H1 (cell line): ENCODE measurements at places on chromosomes 2 and 18. TPM values are rescaled to one million over a fixed set of nuclear protein-coding genes. Genes with fewer than 3 reads are reported as not detected.

The ICA1L gene
- total RNA-seq, result 3.4 TPM in 2 replicates

DNA sequence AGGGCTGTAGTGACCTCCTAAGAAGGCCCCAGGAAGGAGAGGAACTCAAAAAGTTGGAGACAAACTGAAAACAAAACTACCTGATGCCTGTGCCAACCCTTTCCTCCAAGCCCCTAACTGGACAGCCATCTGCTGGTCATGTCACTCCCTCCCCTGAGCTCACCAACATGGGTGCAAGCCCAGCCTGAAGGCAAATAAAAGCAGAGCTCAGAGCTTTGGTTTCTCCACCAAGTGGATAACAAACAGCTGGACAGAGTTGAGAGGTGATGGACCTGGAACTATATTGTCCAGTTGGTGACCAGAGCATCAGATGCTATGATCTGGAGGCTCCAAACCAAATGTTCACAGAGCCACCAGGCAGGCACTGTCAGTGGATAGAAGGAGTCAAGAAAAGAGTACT, 34.6 kb upstream of the MAL start:
- no peaks in the 10 kb centered on the region for H3K36me3 ChIP-seq
- H3K4me1 ChIP-seq, result no peaks in the 10 kb centered on the region
- no peak overlapping the region for H3K4me3 ChIP-seq
- H3K27me3 ChIP-seq, result no peaks in the 10 kb centered on the region; the same call in 1 of the 2 replicates
- no peak overlapping the region for H3K27ac ChIP-seq

DNA sequence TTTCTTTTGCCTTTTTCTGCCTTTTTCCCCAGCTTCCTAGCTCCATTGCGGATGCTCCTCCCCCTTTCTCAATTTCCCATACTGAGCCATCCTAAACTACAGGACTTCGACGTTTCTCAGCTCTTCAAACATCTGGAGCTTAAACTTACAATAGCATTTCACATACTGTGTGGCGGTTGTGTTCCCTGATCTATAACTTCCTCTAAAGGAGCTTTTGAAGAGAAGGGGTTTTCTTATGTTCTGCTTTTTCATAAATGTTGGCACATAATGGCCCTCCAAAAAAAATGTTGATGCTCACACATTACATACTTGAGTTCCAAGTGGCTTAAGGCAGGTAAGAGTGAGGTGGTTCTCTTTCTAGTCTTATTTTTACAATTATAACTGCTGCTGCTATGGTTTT, 87.4 kb downstream of the RNF144A start:
- no peaks in the 10 kb centered on the region for H3K27me3 ChIP-seq
- no peak for DNase-seq
- no peak overlapping the region for H3K27ac ChIP-seq
- no peaks in the 10 kb centered on the region for H3K36me3 ChIP-seq

DNA sequence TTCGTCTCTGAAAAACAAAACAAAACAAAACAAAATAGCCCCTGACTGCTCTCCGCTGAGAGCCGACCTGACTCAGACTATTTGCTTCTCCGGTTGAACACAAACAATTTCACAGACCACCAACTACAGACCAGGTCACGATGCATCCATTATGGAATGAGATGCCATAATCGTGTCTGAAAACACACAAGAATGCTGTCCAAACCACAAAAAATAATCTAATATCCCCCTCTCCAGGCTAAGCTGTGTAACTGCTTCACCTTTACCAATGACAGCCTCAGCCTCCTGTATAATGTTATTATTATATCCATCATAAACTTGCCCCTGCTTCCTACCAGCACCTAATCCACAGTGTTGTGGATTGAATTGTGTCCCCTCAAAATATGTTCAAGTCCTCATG, 114.7 kb downstream of the DNAH6 start:
- H3K27me3 ChIP-seq, result peaks cover 1% of the 10 kb centered on the region
- no peaks in the 10 kb centered on the region for H3K36me3 ChIP-seq
- H3K4me3 ChIP-seq, result no peak overlapping the region
- DNase-seq, result no peak

The ADAM23 gene
- 20.8 and 21.3 TPM in 2 replicates for total RNA-seq
